ENCODE measurements at places on chromosomes 2 and 18.

GRCh38 chr2:75667884-75668283 lies 21.3 kb downstream of the MRPL19 start:
- no peak for DNase-seq

GRCh38 chr2:42826231-42826630 lies 33.8 kb upstream of the HAAO start:
- no peak for DNase-seq

- DNase-seq, result no peak
Measured at GRCh38 chr2:238237431-238238135, 2.3 kb downstream of the HES6 start.

GRCh38 chr18:31720867-31721266 lies 36.5 kb upstream of the B4GALT6 start:
- no peak for DNase-seq

GRCh38 chr2:88350331-88351248 lies 101.9 kb downstream of the FOXI3 start:
- DNase-seq, result peak; percentile 65

- no peak for DNase-seq
Measured at GRCh38 chr2:173770947-173771678, 194.1 kb downstream of the SP3 start.

DNA sequence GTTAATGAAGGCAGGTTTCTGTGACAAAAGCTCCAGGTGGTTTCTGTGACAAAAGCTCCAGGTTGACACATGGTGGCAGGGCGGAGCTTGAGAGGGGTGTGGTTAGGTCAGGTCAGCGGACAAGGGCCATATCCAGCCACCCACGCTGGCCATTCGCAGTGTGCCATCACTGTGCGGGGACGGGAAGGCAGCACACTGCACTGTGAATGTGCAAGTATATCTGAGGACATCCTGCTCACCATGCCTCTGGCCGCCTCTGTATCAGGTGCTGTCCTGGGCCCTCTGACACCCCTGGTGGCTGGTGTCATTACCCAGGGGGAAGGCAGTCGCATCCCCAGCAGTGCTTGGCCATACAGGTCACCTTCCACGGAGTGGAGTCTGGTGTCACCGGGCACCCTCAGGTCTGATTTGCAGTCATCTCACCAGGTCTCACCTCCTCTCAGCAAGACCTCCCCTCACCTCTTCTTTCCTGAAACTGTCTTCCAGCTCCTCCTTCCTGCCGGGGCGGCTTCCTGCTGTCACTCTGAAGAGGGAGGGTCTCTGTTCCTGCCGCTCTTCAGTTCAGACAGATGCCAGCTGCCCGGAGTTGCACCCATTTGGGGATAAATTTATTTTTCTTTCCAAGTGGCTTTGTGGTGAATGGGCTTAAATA lies 34.9 kb downstream of the CTIF start:
- no peak for DNase-seq

GRCh38 chr2:48886919-48887318 lies 131.4 kb upstream of the LHCGR start:
- no peak for DNase-seq

DNA sequence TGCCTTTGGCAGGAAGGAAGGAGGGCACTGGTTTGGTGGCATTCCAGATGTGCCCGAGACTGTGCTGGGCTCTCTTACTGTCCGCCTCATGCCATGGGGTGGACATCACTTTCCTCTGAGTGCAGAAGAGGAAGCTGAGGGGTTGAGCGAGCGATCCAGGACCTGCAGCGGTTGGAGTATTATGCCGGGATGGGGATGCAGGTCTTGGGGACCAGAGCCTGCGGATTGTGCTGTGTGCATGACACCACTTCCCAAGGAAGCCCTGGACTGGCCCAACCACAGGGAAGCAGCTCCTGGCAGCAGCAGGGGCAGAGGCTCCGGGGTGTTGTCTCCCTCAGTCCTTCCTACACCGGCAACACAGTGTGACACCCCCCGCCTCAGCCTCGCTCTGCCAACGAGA lies 44.5 kb downstream of the ATP6V1C2 start:
- no peak for DNase-seq

DNA sequence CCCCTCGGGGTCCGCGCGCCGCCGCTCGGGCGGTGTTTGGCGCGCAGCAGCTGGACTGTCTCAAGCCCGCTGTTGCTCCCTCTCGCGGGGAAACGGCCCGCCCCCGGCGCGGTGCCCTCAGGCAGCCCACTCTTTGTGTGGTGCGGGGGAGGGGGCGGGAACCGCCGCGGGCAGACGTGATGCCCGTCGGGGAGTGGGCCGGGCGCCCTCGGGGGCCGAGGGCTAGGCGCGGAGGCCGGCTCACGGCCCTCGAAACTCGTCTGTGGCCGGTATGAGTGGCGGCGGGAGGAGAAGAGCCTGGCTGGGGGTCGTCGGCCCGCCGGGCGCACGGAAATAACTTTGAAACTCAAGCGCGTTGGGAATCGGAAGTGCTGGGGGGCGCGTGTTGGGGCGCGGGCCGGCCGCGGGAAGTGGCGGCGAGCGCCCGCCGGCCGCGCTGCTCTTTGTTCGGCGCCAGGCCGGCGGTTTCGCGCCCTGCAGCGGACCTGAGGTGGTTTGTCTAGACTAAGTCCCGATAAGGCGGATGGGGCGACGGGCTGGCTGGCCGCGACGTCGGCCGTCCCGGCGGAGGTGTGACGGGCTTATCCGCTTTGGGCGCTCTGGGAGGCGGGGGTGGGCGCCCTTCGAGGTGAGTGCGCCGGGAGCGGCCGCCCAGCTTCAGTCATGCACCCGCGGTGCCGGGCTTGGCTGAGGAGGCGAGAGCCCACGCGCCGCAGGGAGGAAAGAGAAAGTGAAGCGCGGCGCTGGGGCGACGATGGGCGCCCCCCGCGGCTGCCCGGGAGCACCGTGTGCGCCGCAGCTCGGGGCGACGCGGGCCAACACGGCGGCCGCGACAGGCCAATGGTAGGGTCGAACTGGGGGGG lies 679 bp downstream of the PTMA start:
- peak; percentile 45 for DNase-seq

DNA sequence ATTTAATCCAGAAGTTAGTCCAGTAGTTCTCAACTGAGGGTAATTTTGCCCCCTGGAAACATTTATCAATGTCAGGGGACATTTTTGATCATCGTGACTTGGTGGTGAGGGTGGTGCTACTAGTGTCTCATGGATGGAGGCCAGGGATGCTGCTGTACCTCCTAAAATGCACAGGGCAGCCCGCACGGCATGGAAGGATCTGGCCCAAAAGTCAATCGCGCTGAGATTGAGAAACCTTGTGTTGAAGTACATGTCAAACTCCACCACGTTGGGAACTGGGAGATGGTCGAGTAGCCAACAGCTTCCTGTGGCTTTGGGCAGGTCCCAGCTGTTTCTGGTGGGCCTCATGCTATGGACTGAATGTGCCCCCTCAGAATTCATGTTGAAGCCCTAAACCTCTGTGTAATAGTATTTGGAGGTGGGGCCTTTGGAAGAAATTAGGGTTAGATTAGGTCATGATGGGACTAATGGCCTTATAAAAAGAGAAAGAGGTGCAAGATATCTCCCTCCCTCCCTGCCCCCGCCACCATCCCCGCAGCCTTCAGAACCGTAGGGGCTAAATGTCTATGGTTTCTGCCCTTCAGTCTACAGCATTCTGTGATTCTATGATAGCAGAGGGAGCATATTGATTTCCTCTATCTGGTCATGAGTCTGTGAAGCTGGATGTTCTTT lies 259.7 kb downstream of the MYCN start:
- DNase-seq, result no peak

DNA sequence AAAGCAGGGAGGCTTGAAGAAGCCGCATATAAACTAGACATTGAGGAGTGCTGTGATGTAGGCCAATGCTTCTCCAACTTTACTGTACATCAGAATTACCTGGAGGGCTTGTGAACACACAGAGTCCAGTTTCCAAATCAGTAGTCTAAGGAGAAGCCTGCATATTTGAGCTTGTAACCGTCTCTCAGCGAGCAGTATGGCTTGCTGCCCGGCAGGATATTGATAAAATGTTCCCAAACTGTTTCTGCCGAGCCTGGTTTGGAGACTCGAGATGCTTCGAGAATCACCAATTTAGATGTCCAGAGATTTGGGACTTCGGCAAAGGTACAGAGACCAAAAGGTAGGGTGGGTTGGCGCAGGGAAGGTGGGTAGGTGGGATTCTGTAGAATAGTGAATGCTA lies 11.0 kb upstream of the RAB31 start:
- no peak for DNase-seq

DNA sequence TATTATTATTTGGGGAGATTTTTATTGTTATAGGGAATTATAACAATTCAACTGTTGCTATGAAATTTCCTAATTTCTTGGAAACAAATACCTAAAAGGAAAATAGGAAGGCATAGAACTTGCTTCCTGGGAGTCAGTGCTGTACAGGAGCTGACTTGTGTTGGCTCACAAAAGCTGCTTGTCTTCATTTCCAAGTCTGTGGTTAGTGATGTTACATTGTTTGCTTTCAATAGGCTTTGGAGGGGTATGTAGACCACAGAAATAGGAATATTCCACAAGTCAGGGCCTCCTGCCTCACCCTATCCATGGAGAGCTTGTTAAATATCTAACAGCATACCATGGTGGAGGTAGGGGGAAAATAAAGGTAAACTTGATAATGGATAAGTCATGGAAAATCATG lies 688.9 kb upstream of the FAM98A start:
- DNase-seq, result no peak

- DNase-seq, result no peak
Measured at GRCh38 chr18:78975292-78975691, 4.3 kb upstream of the SALL3 start.

DNA sequence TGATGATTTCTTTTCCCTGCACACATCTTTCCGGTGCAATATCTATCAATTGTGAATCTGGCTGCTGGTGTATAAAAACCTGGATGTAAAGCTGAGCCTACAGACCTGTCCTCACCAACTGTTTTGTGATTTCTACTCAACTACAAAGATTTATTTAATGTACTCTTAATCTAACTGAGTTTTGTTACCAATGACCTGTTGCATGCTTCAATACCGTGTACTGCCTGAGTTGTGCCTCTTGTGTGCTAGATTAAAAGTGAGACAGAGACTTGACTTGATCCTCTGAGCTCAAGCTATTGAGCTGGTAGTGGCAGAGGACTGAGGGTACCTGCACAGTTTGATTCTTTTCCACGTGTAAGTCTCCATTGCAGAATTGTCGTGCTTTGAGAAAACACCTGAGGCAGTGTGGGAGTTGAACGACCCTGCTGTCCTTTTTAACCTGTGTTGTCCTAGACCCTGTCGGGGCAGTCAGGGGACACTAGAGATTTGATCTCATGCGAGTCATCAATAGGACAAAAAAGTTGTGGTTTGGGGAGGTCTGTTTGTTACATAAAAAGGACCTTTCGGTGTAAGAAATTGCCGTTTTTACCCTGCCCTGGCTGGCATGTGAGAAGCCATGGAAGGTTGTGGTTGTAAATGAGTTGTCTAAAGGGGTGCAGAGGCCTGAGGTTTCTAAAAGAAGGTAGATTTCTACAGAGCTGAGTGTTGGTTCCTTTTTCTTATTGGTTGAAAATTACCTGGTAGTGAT lies 231.3 kb downstream of the ALPK2 start:
- DNase-seq, result no peak

GRCh38 chr2:56813490-56813889 lies 629.7 kb downstream of the CCDC85A start:
- DNase-seq, result no peak
